ENCODE measurements at places on chromosomes 3 and 15.

- DNase-seq = no peak
These were observed 22.4 kb upstream of the ARHGEF3 start for GRCh38 chr3:56823984-56824703.

DNA sequence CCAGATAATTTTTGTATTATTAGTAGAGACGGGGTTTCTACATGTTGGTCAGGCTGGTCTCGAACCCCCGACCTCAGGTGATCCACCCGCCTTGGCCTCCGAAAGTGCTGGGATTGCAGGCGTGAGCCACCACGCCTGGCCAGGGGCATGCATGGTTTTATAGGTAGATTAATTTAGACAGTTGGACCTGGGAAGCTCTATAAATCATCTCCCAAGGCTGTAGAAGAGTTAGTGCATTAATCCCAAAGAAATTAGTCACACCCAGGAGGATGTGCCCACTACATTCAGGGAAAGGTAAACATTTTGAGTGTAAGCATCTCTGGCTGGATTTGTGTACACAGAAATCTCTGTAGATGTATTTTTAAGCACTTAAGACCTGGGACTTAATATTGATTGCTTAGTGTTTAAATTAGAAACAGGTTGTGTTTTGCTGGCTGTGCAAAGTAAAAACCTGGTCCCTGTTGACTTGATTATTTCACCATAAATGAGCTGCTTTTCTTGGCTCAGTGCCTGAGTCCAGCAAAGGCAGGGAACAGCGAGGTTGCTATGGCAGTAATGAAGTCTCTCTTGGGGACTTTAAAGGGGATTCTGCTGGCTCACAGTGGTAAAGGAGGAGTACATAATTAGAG lies 19.2 kb downstream of the EXOSC7 start:
- DNase-seq = no peak

DNA sequence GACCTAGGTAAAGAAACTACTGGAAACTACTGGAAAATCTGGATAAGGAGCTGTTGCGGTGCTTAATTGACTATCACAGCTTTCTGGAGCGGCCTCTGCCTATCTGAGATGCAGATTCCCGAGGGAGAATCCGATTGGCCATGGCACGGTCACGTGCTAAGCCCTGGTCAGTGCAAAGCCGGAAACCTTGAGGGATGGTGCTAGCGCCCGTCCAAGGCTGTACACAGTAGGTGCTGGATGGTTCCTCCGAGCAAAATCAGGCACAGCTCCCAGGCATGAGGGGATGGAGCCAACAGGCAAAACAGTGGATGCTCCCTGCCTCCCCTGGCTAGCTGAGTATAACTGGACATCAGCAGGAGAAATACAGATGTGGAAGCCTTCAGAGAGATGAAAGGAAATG lies 238.7 kb upstream of the HES1 start:
- DNase-seq = no peak

- no peak for DNase-seq
These were observed 181.4 kb downstream of the SMAD6 start for GRCh38 chr15:66883284-66883911.

DNA sequence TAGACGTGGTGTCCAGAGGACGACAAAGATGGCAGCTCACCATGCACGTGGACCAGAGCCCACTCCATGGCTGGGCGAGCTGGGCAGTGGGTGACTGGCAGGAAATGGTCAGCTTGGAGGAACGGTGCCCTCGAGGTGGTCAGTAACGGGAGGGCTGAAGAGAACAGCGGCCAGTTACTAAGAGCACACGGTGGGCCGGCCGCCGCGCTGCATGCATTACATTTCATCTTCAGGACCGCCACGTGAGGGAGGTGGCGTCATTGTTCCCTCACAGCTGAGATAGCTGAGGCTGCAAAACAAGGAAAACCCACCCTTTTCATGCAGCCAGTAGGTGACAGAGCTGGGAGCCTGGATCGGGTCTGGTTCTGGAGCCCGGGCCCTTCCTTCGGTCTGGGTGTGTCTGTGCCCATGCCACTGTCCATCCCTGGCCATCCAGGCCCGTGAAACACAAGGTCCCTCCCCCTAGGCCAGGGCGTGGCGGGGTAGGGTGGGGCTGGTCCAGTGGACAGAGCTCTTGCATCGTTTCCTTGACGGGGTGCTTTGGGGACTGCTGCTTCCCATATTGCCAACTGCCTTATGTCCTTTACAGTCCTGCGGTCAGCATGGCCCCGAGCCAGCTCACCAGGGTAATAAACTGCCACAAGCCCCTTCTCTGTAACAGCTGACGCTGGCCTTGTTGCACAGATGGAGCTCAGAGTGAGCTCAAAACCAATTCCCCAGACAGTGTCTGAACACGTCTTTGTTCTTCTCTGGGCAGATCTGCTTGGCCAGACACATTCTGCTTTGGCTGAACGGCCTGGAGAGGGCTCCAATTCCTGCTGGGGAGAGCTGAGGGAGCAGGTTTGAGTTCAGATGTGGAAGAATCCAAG lies 51.8 kb downstream of the RGMA start:
- no peak for DNase-seq

GRCh38 chr3:158810823-158811724 lies 9.2 kb downstream of the MFSD1 start:
- no peak for DNase-seq

GRCh38 chr3:133474251-133474801 lies 74.5 kb downstream of the BFSP2 start:
- no peak for DNase-seq

GRCh38 chr3:84100861-84101260 lies 857.9 kb upstream of the CADM2 start:
- DNase-seq = no peak

GRCh38 chr3:39531665-39532064 lies 64.2 kb downstream of the MOBP start:
- DNase-seq = no peak

DNA sequence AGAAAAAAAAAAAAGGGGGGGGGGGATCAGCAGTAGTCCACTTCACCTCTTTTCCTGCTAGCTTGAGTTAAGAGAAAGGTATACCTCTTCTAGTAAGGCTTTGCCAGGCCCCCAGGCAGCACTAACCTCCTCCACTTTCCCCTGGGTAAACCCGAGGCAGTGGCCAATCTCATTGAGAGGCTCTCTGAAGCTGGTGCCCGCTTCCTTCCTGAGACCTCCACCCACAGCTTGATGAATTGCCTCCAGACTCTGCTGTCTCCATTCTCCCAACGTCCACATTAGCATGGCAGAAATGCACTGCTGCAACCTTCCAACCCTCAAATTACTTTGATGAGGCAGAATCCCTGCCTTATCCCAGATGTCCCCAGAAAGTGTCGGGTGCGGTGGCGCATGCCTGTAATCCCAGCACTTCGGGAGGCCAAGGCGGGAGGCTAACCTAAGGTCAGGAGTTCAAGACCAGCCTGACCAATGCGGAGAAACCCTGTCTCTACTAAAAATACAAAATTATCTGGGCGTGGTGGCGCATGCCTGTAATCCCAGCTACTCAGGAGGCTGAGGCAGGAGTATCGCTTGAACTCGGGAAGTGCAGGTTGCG lies 15.3 kb downstream of the RLBP1 start:
- DNase-seq = no peak

DNA sequence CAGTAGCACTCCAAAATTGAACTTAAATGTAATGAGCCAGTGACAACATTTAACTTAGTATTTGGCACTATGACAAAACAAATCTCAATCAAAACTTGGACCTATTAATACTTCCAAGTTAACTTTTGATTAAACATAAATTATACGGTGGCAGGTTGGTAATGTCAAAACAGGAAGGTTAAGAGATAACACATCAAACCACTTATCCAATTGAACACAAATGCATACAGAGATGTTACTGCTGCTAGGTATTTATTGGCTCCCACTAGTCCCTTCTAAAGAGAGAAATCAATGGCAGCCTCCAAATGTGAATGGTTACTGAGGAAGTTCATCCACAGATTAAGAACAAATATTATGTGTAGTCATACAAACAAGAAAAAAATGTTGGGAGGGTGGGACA lies 1.8 kb downstream of the GSK3B start:
- no peak for DNase-seq

GRCh38 chr15:63481105-63481810 lies 23.1 kb upstream of the USP3 start:
- no peak for DNase-seq

GRCh38 chr3:140091143-140091542 lies 156.2 kb downstream of the CLSTN2 start:
- DNase-seq = no peak

DNA sequence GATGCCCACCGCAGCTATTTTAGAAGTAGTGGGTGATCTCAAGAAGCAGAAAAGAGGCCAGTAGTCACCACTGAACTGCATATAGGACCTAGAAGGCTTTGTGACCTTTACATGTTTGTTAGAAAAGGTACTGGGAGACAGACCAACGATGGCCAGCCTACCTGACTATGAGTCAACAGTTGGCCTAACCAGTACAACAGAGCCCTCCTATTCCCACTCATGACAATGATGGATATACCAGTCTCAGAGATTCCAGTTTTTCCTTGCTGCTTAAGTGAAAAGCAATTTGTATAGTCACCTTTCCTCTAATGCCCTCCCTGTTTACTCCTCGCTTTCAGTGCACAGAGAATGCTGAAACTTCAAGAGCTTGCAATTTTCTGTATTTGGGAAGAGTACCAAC lies 86.6 kb upstream of the PPIB start:
- no peak for DNase-seq

- DNase-seq = peak; percentile 50
These were observed 542 bp downstream of the INKA1 start for GRCh38 chr3:49803465-49804140.

DNA sequence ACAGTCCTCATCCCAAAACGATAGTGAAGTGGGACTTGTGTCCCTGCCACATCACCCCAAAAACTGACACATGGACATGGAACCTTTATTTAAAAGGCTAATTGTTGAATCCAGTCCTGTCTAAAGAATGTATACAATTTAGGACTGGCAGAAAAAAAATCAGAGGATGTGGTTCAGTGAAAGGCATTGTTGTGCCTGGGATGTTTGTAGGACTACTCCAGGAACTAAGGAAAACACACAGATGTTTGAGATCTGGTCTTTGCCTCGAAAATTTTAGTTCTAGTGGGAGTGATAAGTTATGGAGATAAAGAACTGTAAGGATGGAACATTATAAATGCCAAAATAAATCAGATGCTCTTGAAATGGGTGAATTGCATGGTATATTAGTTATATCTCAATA lies 27.2 kb downstream of the VGLL4 start:
- no peak for DNase-seq

DNA sequence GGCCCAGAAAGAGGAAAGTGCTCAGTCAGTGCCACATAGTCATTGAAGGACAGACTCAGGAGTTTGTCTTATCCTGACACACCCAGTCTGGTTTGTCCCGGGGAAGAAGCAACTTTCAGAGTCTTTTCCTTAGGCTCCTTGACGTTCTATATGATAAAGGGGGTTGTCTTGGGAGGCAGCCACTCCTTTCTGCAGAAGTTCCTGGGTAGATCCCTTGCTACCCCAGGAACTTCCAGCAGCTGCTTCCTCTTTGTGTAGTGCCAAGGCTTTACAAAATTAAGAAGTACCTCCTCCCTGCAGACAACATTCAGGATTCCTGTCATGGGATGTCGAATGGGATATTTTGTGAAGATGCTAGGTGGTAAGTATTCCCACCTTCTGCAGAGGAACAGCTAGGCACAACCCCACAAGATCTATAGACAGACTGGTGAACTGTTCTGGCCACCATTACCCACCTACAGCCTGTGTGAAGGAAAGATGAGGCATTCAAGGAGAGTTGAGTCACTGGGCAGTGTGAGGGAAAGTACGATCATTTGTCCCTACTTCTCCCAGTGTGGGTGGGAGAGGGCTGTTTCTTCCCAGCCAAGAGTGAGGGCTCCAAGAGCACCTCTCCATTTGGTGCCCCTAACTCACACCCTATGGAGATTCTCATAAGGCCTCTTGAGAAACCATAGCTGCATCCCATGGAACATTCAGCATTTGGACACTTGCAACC lies 11.3 kb downstream of the TMEM266 start:
- DNase-seq = no peak

DNA sequence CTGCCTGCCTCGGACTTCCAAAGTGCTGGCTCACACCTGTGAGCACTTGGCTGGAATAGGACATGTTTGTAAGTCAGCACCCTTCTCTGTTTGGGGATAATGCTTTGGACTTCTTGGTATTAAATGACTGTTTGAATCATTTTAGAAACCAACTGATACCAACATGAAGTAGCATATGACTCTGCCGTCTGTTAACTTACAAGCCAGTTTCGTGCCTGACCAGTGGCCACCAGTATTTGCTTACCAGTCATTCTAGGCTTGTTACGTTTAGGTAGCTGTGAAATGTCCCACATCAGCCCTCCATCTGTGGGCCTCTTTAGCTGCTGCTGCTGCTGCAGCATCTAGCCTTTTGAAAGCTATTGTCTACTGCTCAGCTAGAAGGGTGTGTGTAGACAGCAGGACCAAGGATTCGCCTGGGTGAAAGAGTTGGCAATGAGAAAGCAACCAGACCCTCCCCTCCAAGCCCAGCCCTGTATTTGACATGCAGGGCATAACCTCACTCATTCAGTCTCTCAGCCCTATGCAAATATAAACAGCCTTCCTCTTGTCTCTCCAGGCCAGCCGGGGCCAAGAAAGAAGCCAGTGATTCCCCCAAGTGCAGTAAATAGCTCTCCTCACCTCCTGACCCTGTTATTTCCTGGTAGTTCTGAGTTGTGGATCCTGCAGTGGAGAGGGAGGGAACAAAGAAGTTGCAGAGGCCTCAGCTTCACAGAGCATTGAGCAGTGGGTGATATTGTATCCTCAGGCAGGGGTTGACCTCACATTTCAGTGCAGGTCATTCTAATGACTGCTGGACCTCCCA lies 51.0 kb downstream of the NKIRAS1 start:
- no peak for DNase-seq

DNA sequence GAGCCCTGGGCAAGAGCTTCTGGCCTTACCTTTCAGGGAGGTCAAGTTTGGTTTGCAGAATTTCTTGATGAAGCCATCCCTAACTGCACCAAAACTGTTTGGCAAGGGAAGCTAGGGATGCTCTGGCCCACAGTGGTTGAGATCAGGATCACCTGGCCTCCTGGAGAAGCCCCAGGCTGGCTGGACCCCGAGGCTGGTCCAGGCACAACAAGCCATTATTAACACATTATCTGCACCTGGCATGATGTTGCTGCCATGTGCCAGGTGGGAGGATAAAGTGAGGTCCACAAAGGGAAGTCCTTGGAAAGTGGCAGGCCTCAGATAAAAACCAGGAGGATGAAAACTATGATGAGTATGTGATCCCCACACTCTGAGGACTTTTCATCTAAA lies 35.9 kb upstream of the DUSP7 start:
- no peak for DNase-seq

DNA sequence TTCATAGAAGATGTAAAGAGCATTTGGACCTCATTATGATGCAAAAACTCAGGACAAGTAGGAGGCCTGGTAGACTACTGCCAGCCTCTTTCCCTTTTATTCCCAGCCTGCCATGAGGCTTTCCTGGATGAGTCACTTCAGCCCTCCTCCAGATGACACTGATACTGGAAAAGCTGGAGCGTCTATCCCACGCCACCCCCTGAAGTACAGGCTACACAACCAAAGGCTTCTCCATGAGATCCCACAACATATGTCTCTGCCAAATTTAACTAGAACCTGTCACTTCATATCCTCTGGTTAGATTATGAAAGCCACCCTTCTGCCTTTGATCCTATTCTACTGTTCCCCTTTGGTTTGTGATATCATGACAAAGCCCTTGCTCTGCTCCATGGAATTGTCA lies 56.1 kb upstream of the CPNE4 start:
- no peak for DNase-seq

- no peak for DNase-seq
These were observed 17.9 kb downstream of the PXK start for GRCh38 chr3:58350627-58351013.

- DNase-seq = no peak
These were observed 191.6 kb upstream of the MRPL3 start for GRCh38 chr3:131694376-131694775.

Measured in activated naive CD4-positive, alpha-beta T cell (primary cell).